Right lobe of liver (tissue), 6 donors: ENCODE measurements at places on chromosomes 12 and 14. TPM values are rescaled to one million over a fixed set of nuclear protein-coding genes. Genes with fewer than 3 reads are reported as not detected.

The CLEC14A gene
- 11.6 TPM for total RNA-seq

The AMHR2 gene
- total RNA-seq = 0.09 TPM

The WNT1 gene
- total RNA-seq = not detected

The TAS2R43 gene
- 2.8 TPM for total RNA-seq

The ADCY4 gene
- 7.2 TPM for total RNA-seq

The BMAL2 gene
- 2.6 TPM for total RNA-seq

The DGKA gene
- 2.7 TPM for total RNA-seq

The TSHR gene
- total RNA-seq = not detected

The ALX1 gene
- not detected for total RNA-seq

The ZFHX2 gene
- total RNA-seq = 0.33 TPM

- DNase-seq = no peak
Measured at GRCh38 chr14:47539031-47539461, 136.4 kb downstream of the MDGA2 start.

- DNase-seq = no peak
Measured at GRCh38 chr14:59511916-59512575, 27.7 kb downstream of the JKAMP start.

- DNase-seq = no peak
Measured at GRCh38 chr14:38547961-38548490, 292.1 kb upstream of the CLEC14A start.

DNA sequence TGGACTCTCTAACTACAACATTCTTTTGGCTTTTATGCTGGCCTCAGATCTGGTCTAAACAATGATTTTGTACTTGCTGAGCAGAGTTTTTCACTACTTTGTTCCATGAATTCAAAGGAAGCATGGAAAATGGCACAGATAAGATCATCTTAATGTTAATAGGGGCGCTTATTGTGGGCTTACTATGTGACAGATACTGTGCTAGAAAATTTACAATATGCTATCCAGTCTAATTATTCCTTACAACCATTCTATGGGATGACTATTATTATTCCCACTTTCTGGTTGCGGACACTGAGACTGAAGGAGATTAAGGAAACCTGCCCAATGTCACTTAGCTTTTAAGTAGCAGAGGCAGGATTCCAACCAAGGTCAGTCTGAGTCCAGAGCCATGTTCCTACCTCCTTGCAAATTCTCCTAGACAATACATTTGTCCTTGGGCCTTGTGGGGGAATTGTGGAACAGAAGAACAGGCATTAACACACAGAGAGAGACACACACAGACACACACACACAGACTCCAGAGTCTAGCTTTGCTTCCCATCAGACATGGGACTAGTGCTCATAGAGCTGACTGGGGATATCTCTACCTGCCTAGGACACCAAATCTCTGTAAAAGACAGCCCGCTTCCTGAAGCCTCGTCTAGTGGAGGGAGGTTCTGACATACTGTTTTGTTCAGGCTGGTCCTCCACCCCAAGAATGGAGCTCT lies 107.7 kb downstream of the SLC38A1 start:
- DNase-seq = no peak

- no peak for DNase-seq
Measured at GRCh38 chr12:123948401-123948795, 24.2 kb downstream of the CCDC92 start.

DNA sequence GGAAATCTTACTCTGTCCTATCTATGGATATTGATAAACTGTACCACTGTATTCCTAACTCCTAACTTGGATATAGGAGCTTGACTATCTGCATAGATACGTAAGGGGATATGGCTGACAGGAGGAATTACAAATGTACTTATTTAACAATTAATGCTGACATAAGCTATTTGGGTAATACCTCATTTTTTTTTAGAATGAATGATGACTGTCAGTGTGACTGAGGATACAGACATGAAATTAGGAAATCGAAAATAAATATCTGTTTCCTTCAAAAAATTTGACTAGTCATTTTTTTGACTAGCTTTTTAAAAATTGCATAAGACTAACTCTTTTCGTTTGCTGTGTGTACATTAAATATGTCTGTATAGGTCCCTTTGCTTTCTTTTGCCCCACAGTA lies 74.9 kb downstream of the PDE3A start:
- DNase-seq = no peak

DNA sequence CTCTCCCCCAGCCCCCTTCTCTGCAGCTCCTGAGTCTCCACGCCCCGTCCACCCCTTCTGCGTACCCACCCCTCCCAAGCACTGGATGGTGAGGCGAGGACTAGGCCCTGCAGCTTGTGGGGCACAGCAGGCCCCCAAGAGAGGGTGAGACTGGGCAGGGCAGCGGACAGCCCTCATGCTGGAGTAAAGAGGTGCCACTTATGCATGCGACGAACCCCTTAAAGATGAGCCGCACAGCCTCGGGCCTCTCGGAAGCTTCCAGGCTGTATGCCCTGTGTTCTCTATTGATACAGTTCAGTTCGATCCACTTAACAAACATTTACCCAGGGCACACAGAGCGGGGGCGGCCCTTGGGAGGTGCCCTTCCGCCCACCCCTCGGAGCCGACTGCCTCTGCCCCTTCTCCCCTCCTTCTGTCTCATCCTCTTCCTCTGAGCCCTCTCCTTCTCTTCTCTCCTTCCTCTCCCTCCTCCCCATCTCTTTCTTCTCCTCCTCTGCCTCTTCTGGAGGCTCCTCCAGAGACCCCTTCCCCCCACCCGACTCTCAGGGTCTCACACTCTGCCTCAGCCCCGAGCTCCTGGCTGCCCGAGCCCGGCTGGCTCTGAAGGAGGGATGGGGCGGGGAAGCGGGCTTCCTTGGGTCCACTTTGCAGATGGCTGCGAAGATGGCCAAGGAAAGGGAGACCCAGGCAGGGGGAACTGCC lies 32.7 kb upstream of the DLK1 start:
- no peak for DNase-seq

GRCh38 chr14:31787377-31787776 lies 226.2 kb downstream of the NUBPL start:
- no peak for DNase-seq

DNA sequence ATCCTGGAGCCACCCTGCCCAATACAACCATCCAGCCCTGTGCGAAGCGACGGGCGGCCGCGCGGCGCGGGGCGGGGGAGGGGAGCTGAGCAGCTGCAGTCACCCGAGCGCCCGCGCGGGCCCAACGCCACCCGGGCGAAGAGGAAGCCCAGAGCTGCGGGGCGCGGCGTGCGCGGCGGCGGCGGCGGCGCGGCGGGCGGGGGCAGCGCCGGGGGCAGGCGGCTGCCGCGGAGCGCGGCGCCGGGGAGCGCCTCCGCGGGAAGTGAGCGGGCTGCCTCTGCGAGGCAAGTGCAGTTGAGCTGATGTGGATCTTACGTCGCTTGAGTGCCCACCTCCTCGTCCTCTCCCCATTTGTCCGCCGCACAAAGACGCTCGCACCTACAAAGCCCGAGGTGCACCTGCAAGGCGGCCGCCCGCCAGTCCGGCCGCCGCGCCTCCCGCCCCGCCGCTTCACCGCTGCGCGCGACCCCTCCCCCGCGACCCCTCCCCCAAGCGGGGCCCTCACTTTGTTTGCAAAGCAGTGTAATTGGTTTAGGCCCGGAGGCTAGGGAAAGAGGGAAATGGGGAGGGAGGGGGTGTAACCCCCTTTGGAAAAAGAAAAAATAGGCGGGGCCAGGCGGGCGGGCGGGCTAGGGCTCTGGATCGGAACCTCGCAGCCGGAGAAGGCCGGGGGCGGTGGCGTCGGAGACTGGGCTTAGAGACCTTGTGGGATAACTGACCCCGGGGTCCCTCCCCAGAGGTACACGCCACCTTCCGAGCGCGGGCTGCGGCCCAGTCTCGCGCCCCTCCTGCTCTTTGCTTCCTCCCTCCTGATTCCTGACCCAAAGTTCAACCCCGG lies at the start of the genes FOXA1 and TTC6:
Gene FOXA1 (minus strand): TSS at position 279 of the 838 bp plus-strand sequence. CDS start 277 bp downstream, at position 2.
Gene TTC6 (plus strand): TSS at position 659 of the 838 bp plus-strand sequence. CDS start 26,436 bp downstream, outside the sequence.
- peak; percentile 76 for DNase-seq

- no peak for DNase-seq
Measured at GRCh38 chr14:65392296-65392695, 20.2 kb upstream of the FUT8 start.

- no peak for DNase-seq
Measured at GRCh38 chr12:23884909-23885308, 64.6 kb downstream of the SOX5 start.

- peak; percentile 88 for DNase-seq
Measured at GRCh38 chr14:91573894-91574837, 64.1 kb upstream of the PPP4R3A start.

DNA sequence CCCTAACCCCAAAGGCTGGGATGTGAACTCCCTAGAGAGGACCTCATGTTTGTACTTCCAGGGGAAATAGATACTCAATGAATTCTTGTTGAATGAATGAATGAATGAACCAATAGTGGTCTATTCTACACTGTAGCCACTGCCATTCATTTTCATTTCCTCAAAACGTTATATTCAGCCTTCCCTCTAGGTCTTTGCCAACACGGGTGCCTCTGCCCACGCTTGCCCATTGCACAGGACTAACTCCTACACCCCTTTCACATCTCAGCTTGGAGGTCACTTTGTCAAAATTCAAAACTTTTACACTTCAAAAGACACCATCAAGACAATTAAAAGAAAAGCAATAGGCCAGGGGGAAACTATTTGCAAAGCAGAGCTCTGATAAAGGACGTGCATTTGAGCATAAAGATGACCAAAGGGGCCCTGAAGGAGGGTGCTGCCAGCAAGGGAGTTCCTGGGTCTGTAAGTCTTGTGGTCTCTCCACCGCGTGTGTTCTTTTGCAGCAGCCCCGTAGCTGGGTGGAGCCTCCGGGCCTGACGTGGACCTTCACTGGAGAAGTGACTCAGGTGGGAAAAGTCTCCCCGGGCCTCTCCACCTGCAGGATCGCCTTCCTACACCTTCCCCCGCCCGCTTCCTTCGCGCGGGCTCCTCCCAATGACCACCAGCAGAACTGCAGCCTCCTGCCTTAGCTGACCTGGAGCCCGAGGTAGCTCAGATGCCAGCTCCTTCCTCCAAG lies 31.5 kb downstream of the TMEM63C start:
- DNase-seq = no peak

GRCh38 chr12:2580821-2581220 lies 213.9 kb upstream of the FKBP4 start:
- no peak for DNase-seq

- DNase-seq = peak; percentile 87
Measured at GRCh38 chr12:6925540-6926279, 2.0 kb upstream of the ATN1 start.

DNA sequence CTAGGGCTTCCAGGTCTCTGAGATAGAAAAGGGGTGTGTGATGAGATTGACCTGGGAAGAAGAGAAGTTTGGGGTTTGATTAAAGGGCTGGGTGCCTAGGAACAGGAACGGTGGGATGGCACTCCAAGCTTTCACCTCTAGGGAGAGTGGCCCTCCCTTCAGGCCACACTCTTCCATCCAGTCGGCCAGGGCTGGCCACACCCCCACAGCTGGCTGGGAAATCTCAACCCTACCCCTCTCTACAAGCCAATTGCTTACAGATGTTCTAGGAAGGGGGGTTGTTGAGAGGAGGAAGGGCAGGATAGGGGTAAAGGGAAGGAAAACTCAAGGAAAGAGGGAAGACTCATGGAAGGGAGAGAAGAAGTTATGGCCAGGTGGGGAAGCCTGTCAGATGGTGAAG lies 6.6 kb upstream of the ITGA5 start:
- no peak for DNase-seq

- DNase-seq = no peak
Measured at GRCh38 chr14:61107869-61108493, 126.9 kb downstream of the SLC38A6 start.

GRCh38 chr14:31167032-31167431 lies 40.6 kb downstream of the HECTD1 start:
- no peak for DNase-seq

GRCh38 chr12:9961106-9961505 lies 10.1 kb upstream of the CLEC12A start:
- DNase-seq = no peak

- DNase-seq = no peak
Measured at GRCh38 chr12:5723711-5724252, 221.3 kb downstream of the ANO2 start.

GRCh38 chr14:106487600-106487999 lies 961.2 kb downstream of the TMEM121 start:
- no peak for DNase-seq
